ENCODE measurements at places on chromosomes 12 and 14. TPM values are rescaled to one million over a fixed set of nuclear protein-coding genes. Genes with fewer than 3 reads are reported as not detected.

The ALDH1L2 gene
- 2.9 TPM for total RNA-seq

The GUCY2C gene
- not detected for total RNA-seq

The KCNJ8 gene
- 0.15 TPM for total RNA-seq

The GALNT6 gene
- 52.7 TPM for total RNA-seq

The TEX52 gene
- total RNA-seq: not detected

The FAM234B gene
- total RNA-seq: 6.2 TPM

The CCDC197 gene
- total RNA-seq: not detected

The PMCH gene
- 0.61 TPM for total RNA-seq

The SLC6A15 gene
- 0.65 TPM for total RNA-seq

The ACVR1B gene
- 16.4 TPM for total RNA-seq

The L2HGDH gene
- 3.6 TPM for total RNA-seq

The BEGAIN gene
- total RNA-seq: 0.91 TPM

The ZNF891 gene
- 0.76 TPM for total RNA-seq

The MANSC4 gene
- total RNA-seq: 0.32 TPM

The SIX4 gene
- 4.4 TPM for total RNA-seq

The CLEC2B gene
- 39.8 TPM for total RNA-seq

The TMEM121 gene
- 10.3 TPM for total RNA-seq

The NRXN3 gene
- under 0.01 TPM for total RNA-seq

The NUMB gene
- total RNA-seq: 30.9 TPM

The AQP6 gene
- total RNA-seq: under 0.01 TPM

The LRP1-AS gene
- not detected for total RNA-seq

The TM7SF3 gene
- 109 TPM for total RNA-seq

The LTBP2 gene
- 80.1 TPM for total RNA-seq
